Activated CD4-positive, alpha-beta T cell treated with anti-CD3 and anti-CD28 coated beads, Interleukin-2, Interleukin-6, amounts not matched to agents 100 ng/mL and 50 ng/mL, durations not matched to agents 16 hours and 8 hours (primary cell): ENCODE measurements at places on chromosomes 12 and 14.

GRCh38 chr12:53115112-53115890 is 12.0 kb downstream of the SOAT2 start:
- no peak for DNase-seq

- no peak for DNase-seq
These were observed 17.1 kb upstream of the ATXN2 start for GRCh38 chr12:111616177-111616623.

DNA sequence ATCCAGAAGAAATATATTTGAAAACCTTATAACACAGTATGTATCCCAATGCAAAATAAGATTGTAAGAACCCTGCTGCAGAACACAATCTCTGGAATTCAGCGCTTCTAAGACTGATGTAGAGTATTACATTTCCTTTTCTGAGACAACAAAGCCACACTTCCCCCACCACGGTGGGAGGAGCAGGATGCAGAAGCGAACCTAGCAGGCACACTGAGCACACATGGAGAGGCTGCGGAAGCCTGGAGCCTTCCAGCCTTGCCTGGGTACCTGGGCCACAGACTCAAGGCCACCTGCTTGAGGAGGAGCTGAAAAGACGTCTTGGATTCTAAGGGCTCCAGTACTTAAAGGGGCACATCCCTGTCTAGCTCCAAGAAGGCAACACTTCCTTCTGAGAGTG is 46.4 kb downstream of the TCHP start:
- DNase-seq, result no peak

- no peak for DNase-seq
These were observed 140.3 kb upstream of the AEBP2 start for GRCh38 chr12:19298836-19299605.

DNA sequence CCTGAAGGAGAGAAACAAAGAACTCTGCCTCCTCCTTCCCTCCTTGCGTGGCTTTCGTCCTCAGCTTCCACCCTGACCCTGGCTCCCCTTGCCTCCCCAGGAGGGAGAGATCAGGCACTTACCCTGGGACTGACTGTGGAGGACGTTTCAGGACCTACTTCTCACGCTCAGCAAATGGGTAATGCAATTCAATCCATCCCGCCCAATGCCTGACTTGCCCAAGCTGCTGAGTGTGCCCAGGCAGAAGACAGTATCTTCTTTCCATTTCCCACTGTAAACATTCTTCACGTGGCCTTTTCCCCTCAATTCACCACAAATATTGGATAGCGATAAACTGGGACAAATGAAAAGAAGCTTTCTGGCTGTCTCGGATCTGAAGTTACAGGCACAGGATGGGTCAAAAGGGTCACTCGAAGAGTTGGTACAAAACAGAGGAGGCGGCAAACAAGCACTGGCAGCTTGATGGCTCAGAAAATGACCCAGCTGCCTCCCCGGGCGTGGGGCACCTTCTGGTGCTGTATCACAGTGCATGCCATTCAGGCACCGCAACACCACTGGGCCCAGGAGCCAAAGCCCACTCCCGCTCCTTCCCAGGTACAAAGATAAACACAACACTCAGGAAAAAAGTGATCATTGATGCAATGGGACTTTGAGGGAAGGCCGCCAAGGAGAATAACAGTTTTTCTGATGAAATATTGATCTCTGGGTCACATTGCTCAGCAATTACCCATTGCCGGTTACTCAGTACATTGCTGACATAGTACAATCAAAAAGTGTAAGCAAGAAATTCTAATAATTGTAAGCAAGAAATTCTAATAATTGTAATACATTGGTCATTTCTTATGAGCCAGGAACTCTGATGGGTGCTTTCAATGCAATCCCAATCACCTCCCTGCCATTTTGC is 65.8 kb downstream of the TRIM9 start:
- DNase-seq, result no peak

- DNase-seq, result no peak
These were observed 551.0 kb downstream of the DIO2 start for GRCh38 chr14:79660053-79660939.

GRCh38 chr14:35855876-35856481 is 29.8 kb downstream of the BRMS1L start:
- DNase-seq, result no peak

DNA sequence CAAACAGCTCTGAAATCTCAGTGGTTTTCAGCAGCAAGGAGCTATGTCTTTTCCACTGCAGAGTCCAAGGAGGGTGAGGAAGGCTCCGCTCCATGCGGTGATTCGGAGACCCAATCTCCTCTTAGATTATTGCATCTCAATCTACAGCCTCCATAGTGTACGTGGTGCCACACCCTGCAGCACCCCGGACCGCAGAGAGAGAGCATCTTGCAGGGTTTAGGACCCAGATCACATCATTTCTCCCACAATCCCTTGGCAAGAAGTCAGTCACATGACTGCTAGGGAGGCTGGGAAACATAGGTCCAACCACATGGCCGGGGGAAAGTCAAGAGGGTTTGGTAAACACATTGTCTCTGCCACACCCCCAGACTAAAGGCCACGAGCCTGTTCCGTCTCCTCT is 209.4 kb upstream of the TMEM132C start:
- DNase-seq, result no peak
